ENCODE measurements at places on chromosomes 3 and 15.

- DNase-seq, result no peak
Measured at GRCh38 chr3:134274571-134274970, 23.9 kb upstream of the RYK start.

DNA sequence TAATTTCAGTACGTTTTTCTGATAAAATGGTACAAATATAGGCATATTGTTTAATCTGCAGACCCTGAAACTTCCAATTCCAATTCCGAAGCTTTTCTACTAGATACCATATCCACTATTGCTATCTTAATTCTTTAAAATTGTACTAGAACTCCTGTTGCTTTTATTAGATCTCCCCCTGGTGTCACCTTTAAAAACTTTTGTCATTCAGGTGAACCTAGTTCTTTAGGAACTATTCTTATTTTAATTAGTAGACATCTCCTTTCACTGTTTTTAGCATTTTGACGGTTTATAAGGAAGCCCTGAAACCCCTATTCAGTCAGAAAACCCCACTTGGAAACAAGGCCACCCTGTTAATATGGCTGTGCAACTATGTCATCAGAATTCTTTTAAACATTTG, 22.3 kb downstream of the C2CD4B start:
- DNase-seq, result no peak

DNA sequence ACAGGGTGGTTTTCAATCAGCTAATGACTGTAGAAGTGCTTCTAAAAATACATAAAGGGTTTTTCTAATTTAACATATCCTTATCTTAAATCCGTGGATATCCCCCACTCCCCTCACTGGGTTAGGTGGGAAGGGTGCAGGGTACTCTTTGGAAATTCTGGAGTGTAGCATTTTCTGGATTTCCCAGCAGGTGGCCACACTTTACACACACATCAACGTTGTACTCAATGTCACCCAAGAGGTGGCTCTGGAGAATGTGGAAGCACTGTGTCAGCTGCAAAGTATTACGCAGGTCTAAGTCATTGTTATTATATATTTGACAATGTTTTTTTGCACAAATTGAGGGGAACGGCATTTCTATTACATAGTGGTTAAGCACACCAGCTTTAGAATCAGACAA, 168.8 kb downstream of the CHDH start:
- DNase-seq, result no peak

GRCh38 chr3:72082186-72082715, 297.3 kb upstream of the PROK2 start:
- DNase-seq, result no peak

All from anterior cingulate cortex (tissue), 58 donors.